ENCODE measurements at places on chromosomes 5 and 9. TPM values are rescaled to one million over a fixed set of nuclear protein-coding genes. Genes with fewer than 3 reads are reported as not detected.

GRCh38 chr5:7518947-7519560, 123.1 kb downstream of the ADCY2 start:
- DNase-seq: no peak

DNA sequence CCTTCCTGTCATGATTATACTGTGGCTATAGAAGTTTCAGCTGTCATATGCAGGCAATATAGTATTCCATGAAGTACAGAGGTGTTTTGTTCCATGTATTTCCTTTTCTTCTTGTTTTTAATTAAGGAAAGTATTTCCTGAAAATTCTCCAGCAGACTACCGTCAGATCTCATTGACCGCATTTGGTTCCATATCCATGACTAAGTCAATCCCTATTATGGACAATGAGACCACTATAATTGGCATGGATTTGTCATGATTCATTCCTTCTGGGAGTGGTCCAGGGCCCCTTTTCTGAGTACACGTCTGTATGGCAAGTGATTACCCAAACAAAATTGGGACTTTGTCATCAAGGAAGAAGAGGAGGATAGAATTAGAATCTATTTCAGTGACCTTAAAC, 283.2 kb upstream of the CLINT1 start:
- no peak for DNase-seq

The LCP2 gene
- total RNA-seq: 219 TPM

The MSANTD3 gene
- 18.2 TPM for total RNA-seq

DNA sequence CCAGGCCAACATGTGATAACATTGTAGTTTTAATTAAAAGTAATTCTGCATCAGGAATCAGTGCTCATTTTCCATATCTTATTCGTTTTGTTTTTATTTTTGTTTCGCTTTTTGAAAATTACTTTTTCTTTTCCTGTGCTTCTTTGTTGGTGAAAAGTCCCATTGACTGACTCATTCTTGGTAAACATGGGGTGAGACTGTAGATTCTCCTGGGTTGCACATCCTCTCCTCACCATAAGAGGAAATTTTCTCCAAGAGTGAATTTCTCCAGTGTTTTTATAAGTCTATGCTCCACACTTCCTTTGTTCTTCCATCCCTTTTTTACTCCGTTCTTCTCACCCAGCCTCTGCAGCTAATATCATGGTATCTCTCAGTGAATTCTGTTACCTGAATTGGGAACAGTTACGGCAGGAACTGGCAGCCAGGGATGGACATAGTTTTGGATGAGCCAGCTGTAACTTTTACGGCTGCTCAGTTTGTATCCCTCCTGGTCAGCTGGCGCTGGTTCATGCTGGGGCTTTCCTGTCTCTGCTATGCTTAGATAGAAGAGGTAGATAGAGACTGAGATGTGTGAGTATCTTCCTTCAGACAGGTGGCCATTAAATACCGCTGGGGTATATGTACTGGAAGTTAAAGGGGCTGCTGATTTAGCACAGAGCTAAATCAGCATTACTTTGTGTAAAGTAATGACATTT, 80.0 kb downstream of the MAN2A1 start:
- DNase-seq: no peak

GRCh38 chr5:99929067-99929805, 605.9 kb upstream of the FAM174A start:
- no peak for DNase-seq

Data from CD8-positive, alpha-beta memory T cell (primary cell).